ENCODE measurements at places on chromosomes 2 and 18. TPM values are rescaled to one million over a fixed set of nuclear protein-coding genes. Genes with fewer than 3 reads are reported as not detected.

DNA sequence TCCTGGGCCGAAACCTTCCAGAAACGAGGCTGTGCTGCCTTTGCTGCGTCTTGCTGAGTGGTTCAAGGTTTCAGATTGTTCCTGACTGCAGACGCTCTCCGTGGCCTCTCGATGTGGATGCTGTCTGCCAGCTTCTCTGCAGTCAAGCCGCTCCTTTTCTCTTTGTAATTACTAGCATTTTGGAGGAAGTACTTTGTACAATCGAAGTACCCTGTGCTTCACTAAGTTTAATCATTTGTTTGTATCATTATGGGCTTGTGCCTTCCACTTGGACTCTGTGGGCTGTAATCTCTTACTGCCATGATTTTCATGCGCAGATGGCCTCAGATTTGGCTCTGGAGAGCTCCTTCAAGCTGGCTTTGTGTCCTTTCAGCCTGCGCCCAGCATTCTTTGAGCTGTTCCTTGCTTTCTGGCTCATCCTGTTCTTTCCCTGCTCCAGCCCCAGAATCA lies 49.3 kb downstream of the TRAF3IP1 start:
- H3K36me3 ChIP-seq = peaks cover 19% of the 10 kb centered on the region
- no peaks in the 10 kb centered on the region for H3K27me3 ChIP-seq
- peaks cover 4% of the 10 kb centered on the region for H3K4me1 ChIP-seq
- no peak overlapping the region for H3K27ac ChIP-seq
- H3K4me3 ChIP-seq = no peak overlapping the region

DNA sequence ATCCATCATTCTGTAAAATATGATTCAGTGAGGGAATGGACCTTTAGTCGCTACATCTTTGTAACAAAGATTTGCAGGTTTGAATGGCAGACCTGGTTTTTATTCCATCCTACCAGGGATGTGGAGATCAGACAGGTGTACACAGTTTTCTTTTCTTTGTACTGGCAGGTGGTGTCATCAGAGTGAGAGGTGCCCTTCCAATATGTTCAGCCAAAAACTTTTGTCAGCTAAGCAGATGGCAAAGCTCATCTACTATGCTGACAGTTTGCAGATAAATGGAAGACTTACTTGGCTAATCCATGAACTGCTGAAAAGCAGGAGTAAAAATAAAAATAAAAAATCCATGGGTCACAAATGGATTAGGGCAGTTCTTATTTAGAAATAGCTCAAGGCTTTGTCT lies 185.5 kb upstream of the DOK6 start:
- DNase-seq = no peak
- no peaks in the 10 kb centered on the region for H3K27me3 ChIP-seq
- no peaks in the 10 kb centered on the region for H3K36me3 ChIP-seq
- no peak overlapping the region for H3K27ac ChIP-seq
- H3K4me1 ChIP-seq = peaks cover 1% of the 10 kb centered on the region

GRCh38 chr18:79383388-79384056 lies 12.2 kb upstream of the NFATC1 start:
- peaks cover 7% of the 10 kb centered on the region for H3K4me1 ChIP-seq
- H3K27ac ChIP-seq = no peak overlapping the region
- peaks cover 4% of the 10 kb centered on the region for H3K36me3 ChIP-seq

- H3K27ac ChIP-seq = no peak overlapping the region
- no peaks in the 10 kb centered on the region for H3K36me3 ChIP-seq
- H3K4me1 ChIP-seq = peaks cover 5% of the 10 kb centered on the region
- no peaks in the 10 kb centered on the region for H3K27me3 ChIP-seq
Observed at GRCh38 chr2:221156062-221156734, 415.9 kb downstream of the EPHA4 start.

GRCh38 chr2:185374878-185375277 lies 363.7 kb upstream of the FSIP2 start:
- H3K27ac ChIP-seq = no peak overlapping the region
- H3K27me3 ChIP-seq = no peaks in the 10 kb centered on the region
- H3K4me1 ChIP-seq = peaks cover 16% of the 10 kb centered on the region
- no peak for DNase-seq
- H3K4me3 ChIP-seq = no peak overlapping the region

DNA sequence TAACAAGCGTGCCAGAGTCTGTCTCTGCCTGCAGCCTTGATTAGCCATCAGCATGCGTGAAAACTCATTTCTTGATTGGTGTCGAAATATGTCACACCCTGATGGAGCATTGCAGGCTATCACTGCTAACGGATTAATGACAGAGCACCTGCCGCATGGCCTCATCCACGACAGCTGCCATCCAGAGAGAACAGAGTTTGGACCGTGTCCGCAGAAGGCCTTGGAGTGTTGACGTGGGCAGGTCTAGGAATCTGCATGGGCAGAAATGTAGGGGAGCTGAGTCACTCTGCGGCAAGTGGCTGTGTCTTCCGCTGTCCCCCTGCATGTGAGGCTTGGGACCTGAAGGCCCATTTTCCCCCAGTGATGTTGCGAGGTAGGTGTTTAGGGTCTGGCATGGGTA lies 43.0 kb downstream of the KLHL29 start:
- H3K36me3 ChIP-seq = no peaks in the 10 kb centered on the region
- H3K27me3 ChIP-seq = peaks cover 10% of the 10 kb centered on the region
- H3K27ac ChIP-seq = no peak overlapping the region
- H3K4me3 ChIP-seq = no peak overlapping the region
- DNase-seq = no peak
- no peaks in the 10 kb centered on the region for H3K4me1 ChIP-seq

GRCh38 chr2:15968280-15969178 lies 28.2 kb downstream of the MYCN start:
- H3K4me1 ChIP-seq = peaks cover 11% of the 10 kb centered on the region
- H3K27ac ChIP-seq = no peak overlapping the region
- no peak for DNase-seq
- H3K27me3 ChIP-seq = peaks cover 3% of the 10 kb centered on the region

- no peak for DNase-seq
- no peaks in the 10 kb centered on the region for H3K4me1 ChIP-seq
- H3K36me3 ChIP-seq = no peaks in the 10 kb centered on the region
- H3K27me3 ChIP-seq = no peaks in the 10 kb centered on the region
- no peak overlapping the region for H3K4me3 ChIP-seq
Observed at GRCh38 chr2:36006444-36006843, 349.1 kb upstream of the CRIM1 start.

DNA sequence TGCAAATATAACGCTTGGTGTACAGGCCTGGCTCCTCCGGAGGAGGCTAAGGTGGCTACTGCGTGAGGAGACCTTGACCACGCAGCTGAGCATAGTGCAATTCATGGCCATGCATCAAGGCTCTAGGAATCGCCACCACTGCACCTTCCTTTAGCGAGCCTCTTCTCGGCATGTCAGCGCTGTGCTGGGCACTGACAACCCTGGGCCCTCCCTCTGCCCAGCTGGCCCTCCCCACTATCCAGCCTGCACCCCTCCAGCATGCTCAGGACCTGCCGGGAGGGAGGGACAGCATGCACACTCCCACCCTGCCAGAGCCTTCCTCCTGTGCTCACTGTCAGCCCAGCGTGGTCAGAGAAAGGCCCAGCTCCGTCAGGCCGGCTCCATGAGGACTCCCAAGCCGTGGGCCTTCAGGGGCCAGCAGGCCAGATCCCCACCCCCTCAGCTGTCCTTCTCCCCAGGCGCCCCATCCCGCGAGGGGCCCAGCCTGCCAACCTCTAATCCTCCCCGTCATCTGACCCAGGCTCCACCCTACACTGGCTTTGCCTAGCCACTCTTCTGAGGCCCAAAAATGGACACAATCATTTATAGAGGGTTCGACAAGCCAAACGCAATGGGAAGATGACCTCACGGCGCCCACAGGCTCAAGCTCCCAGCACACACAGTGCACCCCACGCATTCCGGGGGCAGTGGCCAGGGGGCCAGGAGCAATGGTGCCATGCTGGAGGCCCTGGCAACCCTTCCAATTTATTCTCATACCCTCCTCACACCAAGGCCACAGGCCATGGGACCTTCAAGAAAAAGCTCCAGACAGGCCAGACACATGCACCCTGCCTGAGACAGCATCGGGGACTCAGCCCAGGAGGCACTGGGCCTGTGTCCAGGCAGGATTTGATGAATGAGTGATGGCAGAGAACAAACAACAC lies 3.5 kb downstream of the BIN1 start:
- peak overlapping the region; percentile 85 for H3K27ac ChIP-seq
- peak overlapping the region; percentile 45 for H3K4me3 ChIP-seq
- no peaks in the 10 kb centered on the region for H3K27me3 ChIP-seq

DNA sequence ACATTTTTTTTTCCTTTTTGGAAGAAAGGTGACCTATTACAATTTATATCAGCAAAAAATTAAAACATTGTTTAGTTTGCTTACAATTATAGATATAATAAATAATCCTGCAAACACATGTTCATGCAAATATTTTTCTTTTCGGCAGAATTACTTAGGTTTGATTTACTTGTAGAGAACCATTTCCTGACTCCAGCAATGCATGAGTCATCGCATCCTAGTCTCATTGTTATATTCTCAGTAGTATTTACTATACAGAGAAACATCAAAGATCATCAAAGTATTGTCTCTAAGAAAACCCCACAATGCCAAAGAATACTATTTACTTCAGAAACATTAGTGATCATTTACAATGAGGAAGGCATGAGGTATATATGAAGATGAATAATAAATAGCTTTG lies 40.4 kb upstream of the MTIF2 start:
- H3K4me3 ChIP-seq = no peak overlapping the region
- H3K36me3 ChIP-seq = peaks cover 19% of the 10 kb centered on the region
- no peaks in the 10 kb centered on the region for H3K27me3 ChIP-seq

DNA sequence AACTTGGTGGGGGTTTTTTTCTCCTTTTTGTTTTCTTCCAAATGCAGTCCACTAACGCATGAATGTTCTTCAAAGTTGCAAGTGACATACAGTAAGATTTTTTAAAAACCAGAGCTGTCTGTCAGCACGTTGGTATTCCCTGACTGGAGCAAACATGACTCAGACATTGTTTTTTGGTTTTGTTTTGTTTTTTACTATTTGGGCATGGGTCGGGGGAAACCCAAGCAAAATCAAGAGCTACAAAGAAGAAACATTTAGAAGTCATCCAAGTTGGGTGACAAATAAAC lies 726 bp upstream of the CCDC88A start:
- H3K27me3 ChIP-seq = peaks cover 10% of the 10 kb centered on the region
- H3K36me3 ChIP-seq = no peaks in the 10 kb centered on the region
- DNase-seq = no peak

DNA sequence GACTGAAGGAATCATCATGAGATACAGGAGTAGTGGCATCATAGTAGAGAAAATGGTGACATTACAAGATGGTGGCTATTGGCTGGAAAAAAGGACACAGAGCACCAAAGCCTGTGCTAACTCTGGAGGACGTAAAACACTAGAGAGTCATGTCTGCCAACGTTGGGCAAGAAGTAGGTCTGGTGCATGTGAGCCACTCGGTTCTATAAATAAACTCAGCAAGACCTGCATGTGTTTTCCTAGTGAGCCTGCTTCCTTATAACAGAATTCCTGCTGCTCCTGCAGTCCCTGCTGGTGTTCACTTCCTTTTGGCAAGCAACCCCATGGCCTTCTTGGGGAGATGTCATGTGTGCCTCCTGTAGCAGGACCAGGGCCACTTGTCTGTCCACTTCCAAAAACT lies 325.2 kb downstream of the OSR1 start:
- H3K27ac ChIP-seq = no peak overlapping the region
- H3K27me3 ChIP-seq = no peaks in the 10 kb centered on the region
- no peak overlapping the region for H3K4me3 ChIP-seq
- DNase-seq = no peak
- no peaks in the 10 kb centered on the region for H3K36me3 ChIP-seq

DNA sequence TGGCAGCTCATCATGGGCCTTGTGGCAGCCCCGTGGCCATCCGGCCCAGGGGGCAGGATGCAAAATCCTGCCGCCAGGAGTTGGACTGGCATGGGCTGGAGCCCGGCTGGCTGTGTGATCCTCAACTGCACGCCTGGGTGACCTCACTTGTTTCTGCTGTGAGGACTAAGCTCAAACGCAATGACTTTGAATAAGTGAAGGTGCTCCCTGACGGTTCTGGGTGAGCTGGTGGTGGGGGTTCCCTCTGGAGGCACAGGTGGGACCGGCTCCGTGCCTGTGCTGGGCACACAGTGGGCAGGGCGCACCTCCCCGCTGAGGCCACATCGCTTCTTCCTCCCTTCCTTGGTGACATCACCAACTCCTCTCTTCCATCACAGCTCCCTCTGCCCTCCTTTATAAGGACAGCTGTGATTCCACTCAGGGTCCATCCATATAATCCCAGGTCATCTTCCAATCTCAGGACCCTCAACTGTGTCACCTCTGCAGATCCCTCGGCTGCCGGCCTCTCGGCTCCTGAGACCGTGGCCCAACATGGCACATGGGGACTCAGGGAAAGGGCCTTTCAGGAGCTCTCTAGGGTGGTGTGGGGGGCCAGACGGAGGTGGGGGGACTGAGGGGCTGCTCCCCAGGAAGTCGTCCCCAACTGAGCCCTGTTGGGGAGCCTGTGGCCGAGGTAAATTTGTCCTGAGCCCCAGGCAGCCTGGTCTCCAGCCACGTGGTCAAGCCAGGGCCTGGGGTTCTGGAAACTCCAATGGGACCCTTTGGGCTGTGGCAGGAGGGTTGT lies 75.5 kb upstream of the ODC1 start:
- H3K4me3 ChIP-seq = no peak overlapping the region
- H3K27ac ChIP-seq = no peak overlapping the region
- no peaks in the 10 kb centered on the region for H3K36me3 ChIP-seq
- peaks cover 7% of the 10 kb centered on the region for H3K27me3 ChIP-seq
- no peak for DNase-seq

GRCh38 chr2:39394516-39394961 lies 42.5 kb downstream of the MAP4K3 start:
- H3K27ac ChIP-seq = no peak overlapping the region
- H3K4me1 ChIP-seq = peaks cover 15% of the 10 kb centered on the region
- no peak overlapping the region for H3K4me3 ChIP-seq
- H3K27me3 ChIP-seq = no peaks in the 10 kb centered on the region

DNA sequence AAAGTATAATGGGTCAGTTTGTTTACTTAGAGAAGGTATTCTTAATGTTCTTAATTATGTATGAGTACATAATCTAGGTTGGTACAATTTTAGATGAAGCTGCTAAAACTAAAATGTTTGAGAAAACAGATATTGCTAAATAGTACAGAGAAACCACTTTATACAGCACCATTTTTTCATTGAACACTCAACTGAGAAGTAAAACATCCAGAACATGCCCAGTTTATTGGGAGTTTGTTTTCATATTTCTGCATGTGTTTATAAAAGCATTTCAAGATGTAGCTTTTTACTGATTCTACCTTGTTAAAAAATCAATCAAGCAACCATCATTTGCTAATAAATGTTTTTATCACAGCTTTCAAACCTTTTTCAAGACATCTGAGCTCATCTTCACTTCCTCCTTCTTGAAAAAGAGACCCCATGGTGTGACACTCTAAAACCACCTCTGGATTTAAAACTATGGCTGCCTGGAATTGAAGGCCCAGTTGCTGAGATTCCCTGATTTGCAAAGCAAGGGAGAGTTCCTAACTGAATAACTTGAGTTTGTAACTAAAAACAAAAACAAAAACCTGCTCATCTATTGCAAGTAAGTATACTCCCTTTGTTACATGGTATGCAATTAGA lies 585.9 kb downstream of the ZEB2 start:
- peaks cover 29% of the 10 kb centered on the region for H3K4me1 ChIP-seq
- peak overlapping the region; percentile 53 for H3K27ac ChIP-seq
- peaks cover 21% of the 10 kb centered on the region for H3K27me3 ChIP-seq
- DNase-seq = no peak
- H3K36me3 ChIP-seq = no peaks in the 10 kb centered on the region

The IFIH1 gene
- 6.6 TPM for total RNA-seq

The ABCG5 gene
- not detected for total RNA-seq

The FBLN7 gene
- 9.3 TPM for total RNA-seq

The MARCHF4 gene
- total RNA-seq = 2.0 TPM

The DOK6 gene
- total RNA-seq = 7.0 TPM

The RMND5A gene
- 49.6 TPM for total RNA-seq

The GPATCH11 gene
- 4.4 TPM for total RNA-seq

The GALR1 gene
- total RNA-seq = 4.0 TPM

The MYO3B gene
- 0.22 TPM for total RNA-seq

The CYBRD1 gene
- total RNA-seq = 2.5 TPM
